ENCODE measurements at places on chromosomes 1 and 21. TPM values are rescaled to one million over a fixed set of nuclear protein-coding genes. Genes with fewer than 3 reads are reported as not detected.

GBP7 gene
- total RNA-seq: not detected

DNA sequence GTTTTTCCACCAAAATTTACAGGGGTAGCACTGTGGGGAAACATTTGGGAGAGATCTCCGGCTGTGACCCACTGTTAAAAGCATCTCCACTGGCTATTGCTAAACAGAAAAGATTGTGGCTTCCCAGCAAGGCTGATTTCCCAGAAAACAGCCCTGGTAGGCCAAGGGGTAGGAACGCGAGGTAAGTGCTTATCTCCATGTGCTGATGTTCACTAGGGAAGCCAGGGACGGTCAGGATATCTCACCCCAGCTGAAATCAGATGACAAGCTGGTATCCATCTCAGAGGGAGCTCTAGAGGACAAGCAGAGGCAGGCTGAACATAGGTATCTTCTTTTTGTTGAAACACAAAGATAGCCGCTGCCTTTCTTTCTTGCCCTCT, 63.6 kb downstream of the MIS18A start:
- no peak for DNase-seq

- DNase-seq: peak; percentile 9
Measured at GRCh38 chr21:36610201-36610600, 88.7 kb upstream of the SIM2 start.

- no peak for DNase-seq
Measured at GRCh38 chr1:9316080-9316444, 23.4 kb downstream of the SPSB1 start.

DNA sequence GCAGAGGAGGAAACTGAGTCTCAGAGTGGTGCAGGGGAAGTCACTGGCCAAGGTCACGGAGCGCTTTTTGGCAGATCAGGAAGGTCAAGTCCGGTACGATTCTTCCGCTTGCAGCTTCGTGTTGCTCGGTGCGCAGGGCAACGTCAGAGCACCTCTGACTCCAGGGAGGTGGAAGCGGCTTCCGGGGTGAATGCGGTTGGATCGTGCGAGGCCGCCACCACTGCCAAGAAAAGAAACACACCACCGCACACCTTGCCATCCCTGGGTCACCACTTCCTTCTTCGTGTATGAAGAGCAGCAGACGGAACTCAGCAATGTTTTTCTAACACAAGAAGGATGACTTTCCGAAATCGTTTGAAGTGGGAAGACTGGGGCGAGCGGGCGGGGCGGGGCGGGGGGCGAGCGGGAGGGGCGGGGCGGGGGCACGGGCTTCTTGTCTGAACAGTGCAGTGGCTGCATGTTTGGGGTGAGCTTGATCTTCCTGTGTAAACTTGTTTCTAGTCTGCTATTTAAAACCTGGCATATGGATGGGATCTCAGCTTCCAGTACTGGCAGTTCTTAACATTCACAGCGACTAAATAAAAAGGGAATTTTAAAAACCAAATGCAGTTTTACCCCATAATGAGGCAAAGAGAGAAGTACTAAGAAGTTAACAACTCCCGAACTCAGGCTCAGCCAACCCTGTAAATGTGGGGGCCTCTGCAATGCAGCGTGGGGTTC, 300.0 kb downstream of the RRAGC start:
- no peak for DNase-seq

- DNase-seq: no peak
Measured at GRCh38 chr1:53330819-53331218, 2.9 kb upstream of the LRP8 start.
